Activated naive CD8-positive, alpha-beta T cell treated with anti-CD3 and anti-CD28 coated beads, Interleukin-2, amount 10 ng/mL, durations not matched to agents 7 days and 5 days (primary cell): ENCODE measurements at places on chromosomes 5 and 9. TPM values are rescaled to one million over a fixed set of nuclear protein-coding genes. Genes with fewer than 3 reads are reported as not detected.

- H3K27ac ChIP-seq, result no peak overlapping the region
- peaks cover 8% of the 10 kb centered on the region for H3K36me3 ChIP-seq
- H3K4me3 ChIP-seq, result no peak overlapping the region
- no peak for DNase-seq
- H3K4me1 ChIP-seq, result peaks cover 45% of the 10 kb centered on the region
These were observed 52.4 kb downstream of the FANCC start for GRCh38 chr9:95264954-95265615.

DNA sequence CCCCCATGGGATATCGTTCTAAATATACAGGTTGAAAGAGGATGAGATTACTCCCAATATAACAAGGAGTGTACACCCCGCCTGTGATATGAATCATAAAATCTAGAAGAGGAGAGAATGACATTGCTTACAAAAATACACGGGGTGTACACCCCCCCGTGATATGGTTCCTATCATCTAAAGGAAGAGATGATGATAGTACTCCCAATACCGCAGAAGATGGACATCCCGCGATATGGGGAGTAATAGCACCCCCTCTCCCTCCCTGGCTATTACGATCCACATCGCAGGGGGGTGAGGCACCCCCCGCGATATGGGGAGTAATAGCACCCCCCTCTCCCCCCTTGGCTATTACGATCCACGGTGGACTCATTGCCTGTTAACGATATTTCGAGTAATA, 124.6 kb downstream of the TMEM38B start:
- no peak for DNase-seq
- H3K27me3 ChIP-seq, result no peaks in the 10 kb centered on the region
- H3K27ac ChIP-seq, result no peak overlapping the region
- H3K4me3 ChIP-seq, result no peak overlapping the region
- H3K4me1 ChIP-seq, result no peaks in the 10 kb centered on the region

DNA sequence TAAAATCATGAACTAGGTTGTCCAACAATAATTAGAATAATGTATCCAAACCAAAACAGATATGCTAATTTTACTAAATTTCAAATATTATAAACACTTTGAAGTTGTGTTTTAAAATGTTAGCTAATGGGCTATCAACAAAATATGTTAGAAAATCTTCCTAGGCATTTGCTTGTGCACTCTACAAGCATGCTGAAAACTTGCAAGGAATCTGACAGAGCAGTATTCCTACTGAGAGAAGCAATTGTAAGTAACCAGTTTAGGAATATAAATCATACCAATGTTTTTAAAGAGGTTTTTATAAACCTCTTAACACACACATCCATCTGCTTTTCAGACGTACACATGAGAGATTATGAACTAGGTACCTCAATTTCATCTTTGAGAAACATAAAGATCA, 228.4 kb upstream of the TBCA start:
- H3K4me1 ChIP-seq, result no peaks in the 10 kb centered on the region
- H3K36me3 ChIP-seq, result peaks cover 5% of the 10 kb centered on the region
- H3K27me3 ChIP-seq, result no peaks in the 10 kb centered on the region
- no peak for DNase-seq
- H3K4me3 ChIP-seq, result no peak overlapping the region

GRCh38 chr9:8133606-8134005, 334.0 kb upstream of the DMAC1 start:
- no peak overlapping the region for H3K27ac ChIP-seq
- H3K4me1 ChIP-seq, result no peaks in the 10 kb centered on the region
- no peak overlapping the region for H3K4me3 ChIP-seq
- H3K36me3 ChIP-seq, result no peaks in the 10 kb centered on the region
- H3K27me3 ChIP-seq, result peaks cover under 1% of the 10 kb centered on the region
- no peak for DNase-seq

DNA sequence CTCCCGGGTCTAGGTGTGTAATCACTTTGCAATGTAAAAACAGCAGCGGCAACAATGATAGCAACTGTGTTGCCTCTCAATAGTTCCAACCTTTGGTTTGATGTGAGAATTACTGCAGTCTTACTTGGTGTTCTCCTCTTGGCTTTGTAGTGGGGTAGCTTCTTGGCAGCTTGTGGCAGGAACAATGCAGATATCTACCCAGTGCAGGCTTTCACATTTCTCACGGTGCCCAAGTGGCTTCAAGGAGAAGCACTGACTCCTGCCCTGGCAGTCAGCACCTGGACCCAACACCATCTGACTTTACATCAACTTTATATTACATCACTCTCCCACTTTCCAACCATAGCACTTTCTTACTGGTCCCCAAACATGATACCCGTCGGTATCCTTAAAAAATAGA, 28.4 kb upstream of the TIFAB start:
- H3K4me1 ChIP-seq, result no peaks in the 10 kb centered on the region
- no peak overlapping the region for H3K27ac ChIP-seq
- H3K27me3 ChIP-seq, result peaks cover 10% of the 10 kb centered on the region
- no peak overlapping the region for H3K4me3 ChIP-seq

- H3K4me1 ChIP-seq, result peaks cover 24% of the 10 kb centered on the region
- DNase-seq, result no peak
- no peak overlapping the region for H3K4me3 ChIP-seq
- H3K27ac ChIP-seq, result no peak overlapping the region
- H3K27me3 ChIP-seq, result no peaks in the 10 kb centered on the region
- peaks cover 39% of the 10 kb centered on the region for H3K36me3 ChIP-seq
These were observed 34.4 kb downstream of the RASA1 start for GRCh38 chr5:87302061-87302460.

- no peak overlapping the region for H3K4me3 ChIP-seq
- no peaks in the 10 kb centered on the region for H3K4me1 ChIP-seq
- no peaks in the 10 kb centered on the region for H3K27me3 ChIP-seq
- H3K27ac ChIP-seq, result no peak overlapping the region
- DNase-seq, result no peak
- H3K36me3 ChIP-seq, result no peaks in the 10 kb centered on the region
These were observed 6.7 kb upstream of the SKP1 start for GRCh38 chr5:134183481-134183880.

- H3K4me3 ChIP-seq, result no peak overlapping the region
- H3K4me1 ChIP-seq, result no peaks in the 10 kb centered on the region
- no peaks in the 10 kb centered on the region for H3K27me3 ChIP-seq
- DNase-seq, result no peak
- H3K27ac ChIP-seq, result no peak overlapping the region
- H3K36me3 ChIP-seq, result no peaks in the 10 kb centered on the region
These were observed 14.8 kb downstream of the POU5F2 start for GRCh38 chr5:93726595-93726994.

DNA sequence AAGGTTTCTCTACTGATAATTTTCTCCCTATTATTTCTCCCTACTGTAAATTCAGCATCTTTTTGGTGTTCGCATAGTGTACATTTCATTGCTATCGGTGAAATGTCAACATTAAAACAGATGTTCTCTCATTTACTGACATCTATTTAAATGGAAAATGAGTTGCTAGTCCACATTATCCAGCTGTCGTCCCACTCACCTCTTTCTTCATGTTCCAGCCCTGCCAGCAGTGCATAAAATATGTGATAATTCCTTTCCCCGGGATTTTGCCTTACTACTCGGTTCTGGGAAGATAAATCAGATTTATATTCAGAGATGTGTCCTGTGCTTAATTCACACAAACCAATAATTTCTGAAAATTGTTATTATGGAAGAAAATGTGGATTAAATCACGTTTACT, 155.8 kb downstream of the MYO10 start:
- H3K27me3 ChIP-seq, result no peaks in the 10 kb centered on the region
- no peaks in the 10 kb centered on the region for H3K36me3 ChIP-seq
- no peak for DNase-seq

DNA sequence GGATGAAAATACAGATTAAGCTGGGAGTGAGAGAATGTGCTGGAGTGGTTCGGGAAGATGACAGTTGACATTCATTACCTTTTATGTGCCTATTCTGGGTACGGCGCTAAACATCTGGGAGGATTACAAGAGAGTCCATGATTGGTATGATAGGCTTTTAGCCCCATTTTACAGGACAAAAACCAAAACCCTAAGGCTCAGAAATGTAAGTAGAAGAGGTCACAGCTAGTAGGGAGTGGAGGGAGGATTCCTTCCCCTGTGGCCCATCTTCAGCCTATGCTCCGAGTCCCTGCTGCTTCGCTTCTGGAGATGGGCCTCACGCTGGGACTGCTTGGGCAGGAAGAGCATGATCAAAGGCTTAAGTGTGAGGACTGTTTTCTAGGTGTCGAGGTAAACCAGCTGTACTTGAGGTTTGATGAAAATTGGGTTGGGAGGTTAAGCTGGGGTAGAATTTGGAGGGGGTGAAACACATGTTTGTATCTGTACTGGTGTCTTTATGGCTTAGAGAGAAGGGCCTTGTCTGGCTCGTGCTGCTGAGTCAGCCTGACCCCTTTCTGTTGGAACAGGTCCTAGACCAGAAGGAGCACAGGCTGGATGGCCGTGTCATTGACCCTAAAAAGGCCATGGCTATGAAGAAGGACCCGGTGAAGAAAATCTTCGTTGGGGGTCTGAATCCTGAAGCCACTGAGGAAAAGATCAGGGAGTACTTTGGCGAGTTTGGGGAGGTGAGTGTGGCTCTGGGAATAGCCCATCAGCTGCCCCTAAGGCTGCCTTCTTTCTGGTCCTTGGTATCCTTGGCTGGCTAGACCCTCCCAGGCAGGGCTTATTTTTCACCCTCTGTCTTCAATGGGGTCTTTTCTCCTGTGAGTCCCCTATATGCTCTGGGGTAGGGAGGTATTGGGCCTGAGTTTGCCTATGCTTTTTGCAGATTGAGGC, 2.1 kb downstream of the HNRNPAB start:
- H3K36me3 ChIP-seq, result peaks cover 45% of the 10 kb centered on the region
- no peak for DNase-seq
- H3K4me1 ChIP-seq, result peaks cover 39% of the 10 kb centered on the region
- peak overlapping the region; percentile 80 for H3K27ac ChIP-seq
- H3K4me3 ChIP-seq, result peak overlapping the region; percentile 84
- no peaks in the 10 kb centered on the region for H3K27me3 ChIP-seq

GRCh38 chr5:58077966-58078365, 381.9 kb downstream of the PLK2 start:
- H3K4me3 ChIP-seq, result no peak overlapping the region
- no peaks in the 10 kb centered on the region for H3K27me3 ChIP-seq
- H3K36me3 ChIP-seq, result no peaks in the 10 kb centered on the region
- H3K4me1 ChIP-seq, result no peaks in the 10 kb centered on the region

Gene TMEM252
- not detected for total RNA-seq

Gene PCDHGC4
- not detected for total RNA-seq

Gene PCDHA6
- not detected for total RNA-seq

Gene MAMDC4
- total RNA-seq, result 16.6 TPM

Gene NR2F1-AS1
- total RNA-seq, result not detected

Gene PDGFRB
- total RNA-seq, result 41.5 TPM

Gene IL5
- total RNA-seq, result not detected
